ENCODE measurements at places on chromosomes 5 and 9.
A peak's percentile ranks its signal among the peaks of the same experiment; 100 is the strongest.

- no peak for DNase-seq
Measured at GRCh38 chr9:17637229-17637628, 58.4 kb downstream of the SH3GL2 start.

DNA sequence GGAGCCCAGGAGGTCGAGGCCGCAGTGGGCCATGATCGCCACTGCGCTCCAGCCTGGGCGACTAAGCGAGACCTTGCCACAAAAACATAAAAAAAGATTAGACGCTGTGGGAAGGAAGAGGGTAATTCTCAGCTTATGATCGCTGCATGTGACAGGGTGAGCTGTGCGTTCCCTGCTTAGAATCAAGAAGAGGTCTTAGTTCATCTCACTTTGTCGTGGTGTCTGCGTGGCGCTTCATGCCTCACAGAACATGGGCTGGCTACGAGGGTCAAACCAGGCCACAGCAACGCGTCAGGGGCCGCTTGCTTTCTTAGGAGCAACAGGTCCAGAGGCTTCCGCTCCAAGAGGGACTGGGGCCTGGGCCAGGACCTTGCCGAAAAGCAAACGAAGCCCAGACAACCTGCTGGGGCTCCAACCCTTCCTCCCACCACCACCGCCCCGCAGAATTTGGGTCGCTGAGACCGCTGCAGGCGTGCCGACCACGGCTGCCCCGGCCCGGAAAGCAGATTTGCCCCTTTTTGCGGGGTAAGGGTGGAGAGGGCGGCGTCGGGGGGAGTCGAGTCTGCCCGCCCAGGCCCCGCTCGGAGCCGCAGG, 10.0 kb upstream of the GRIN1 start:
- no peak for DNase-seq

- DNase-seq, result no peak
Measured at GRCh38 chr9:134399435-134400056, 73.3 kb downstream of the RXRA start.

- DNase-seq, result no peak
Measured at GRCh38 chr9:112434487-112434886, 52.1 kb upstream of the KIAA1958 start.

- no peak for DNase-seq
Measured at GRCh38 chr5:114726131-114726530, 364.3 kb downstream of the KCNN2 start.

DNA sequence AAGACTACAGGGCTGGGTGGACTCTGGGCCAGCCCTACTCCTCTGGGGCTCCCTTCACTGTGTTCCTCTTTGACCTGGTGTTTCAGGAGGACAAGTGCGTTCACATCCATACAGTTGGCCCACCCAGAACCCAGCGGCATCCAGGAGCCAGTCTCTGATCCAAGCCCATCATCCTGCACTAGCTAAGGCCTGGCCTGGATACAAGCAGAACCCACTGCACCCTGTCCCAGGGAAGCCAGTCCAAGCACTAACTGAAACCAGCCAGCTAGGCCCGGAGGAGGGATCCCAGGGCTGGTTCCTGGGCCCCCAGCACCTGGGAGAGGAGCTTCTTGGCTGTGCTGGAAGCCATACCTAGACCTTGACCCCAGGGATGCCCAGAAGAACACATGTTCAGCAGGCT, 4.1 kb upstream of the GBGT1 start:
- DNase-seq, result no peak

GRCh38 chr5:173757403-173758209, 130.5 kb upstream of the CPEB4 start:
- DNase-seq, result no peak

DNA sequence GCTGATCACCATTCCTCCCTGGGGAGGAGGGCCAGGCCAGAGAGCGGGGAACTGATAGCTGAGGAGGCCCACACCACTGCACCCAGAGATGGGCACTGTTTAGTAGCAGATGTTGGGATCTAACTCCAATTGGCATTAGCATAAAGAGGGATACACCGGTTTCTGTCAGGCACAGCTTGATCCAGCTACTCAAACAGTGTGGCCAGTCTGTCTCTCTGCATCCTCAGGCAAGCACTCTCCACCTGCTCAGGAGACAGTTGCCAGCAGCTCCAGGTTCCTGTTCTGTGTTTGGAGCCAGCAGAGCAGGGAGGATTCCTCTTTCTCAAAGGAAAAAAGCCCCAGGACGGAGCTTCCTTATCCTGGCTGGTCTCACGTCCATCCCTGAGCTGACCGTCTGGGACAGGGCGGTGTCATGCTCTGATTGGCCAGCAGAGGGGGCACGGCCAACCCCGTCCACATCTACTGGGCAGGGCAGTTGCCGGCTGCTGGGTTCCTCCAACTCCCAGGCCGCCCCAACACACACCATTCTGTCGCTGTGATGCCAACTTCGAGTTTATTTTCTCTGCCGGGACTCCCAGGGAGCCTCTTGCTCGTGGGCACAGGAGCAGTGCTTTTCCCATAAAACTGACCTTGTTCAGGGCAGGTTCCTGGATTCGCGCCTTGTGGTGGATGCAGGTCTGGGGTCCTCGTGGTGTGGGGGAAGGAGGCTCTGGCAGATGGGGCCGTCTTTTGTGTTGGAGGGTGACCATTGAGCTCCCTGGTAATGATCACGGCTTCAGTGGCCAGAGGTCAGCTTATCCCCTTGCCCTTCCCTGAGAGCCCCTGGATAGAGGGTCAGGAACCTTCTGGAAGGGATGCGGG, 47.9 kb downstream of the COL5A1 start:
- DNase-seq, result no peak

DNA sequence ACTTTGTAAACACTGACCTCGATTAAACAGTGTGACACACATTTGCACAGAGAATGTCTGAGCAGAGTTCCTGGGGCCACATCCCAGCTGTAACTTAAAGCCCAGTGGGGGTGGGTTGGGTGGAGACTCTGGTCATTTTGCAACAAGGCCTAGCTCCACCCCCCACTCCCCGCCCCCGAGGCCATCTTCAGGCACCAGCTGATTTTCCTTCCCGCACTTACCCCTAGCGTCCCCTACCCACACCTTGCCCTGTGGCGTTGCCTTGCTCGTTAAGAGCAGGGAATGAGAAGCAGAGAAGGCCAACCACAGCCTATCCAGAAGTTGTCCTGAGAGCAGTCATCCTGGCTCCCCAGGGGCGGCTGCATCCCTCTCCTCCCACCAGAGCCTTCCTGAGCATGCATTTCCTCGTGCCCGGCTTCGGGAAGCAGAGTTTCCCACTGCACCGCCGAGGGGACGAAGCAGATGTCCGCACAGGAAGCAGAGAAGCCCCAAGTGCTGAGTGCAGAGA, 101.7 kb upstream of the SARDH start:
- DNase-seq, result no peak

DNA sequence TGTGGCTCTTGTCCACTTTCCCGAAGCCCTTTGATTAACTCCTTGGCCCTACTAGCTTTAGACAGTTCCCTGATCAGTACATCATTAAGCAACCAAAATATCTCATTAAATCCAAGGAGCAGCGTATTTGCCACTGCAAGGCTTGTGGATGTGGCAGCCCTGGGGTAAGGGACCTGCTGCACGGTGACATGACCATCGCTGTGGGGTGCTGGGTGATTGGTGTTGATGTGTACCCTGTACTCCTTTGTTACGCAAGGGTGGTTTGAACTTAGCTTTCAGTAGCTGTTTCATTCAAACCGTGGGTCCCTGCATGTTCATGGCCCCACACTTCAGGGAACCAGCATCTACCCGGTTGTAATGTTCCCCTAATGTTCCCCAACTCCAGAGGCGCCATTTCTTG, 41.0 kb downstream of the OTULIN start:
- no peak for DNase-seq

DNA sequence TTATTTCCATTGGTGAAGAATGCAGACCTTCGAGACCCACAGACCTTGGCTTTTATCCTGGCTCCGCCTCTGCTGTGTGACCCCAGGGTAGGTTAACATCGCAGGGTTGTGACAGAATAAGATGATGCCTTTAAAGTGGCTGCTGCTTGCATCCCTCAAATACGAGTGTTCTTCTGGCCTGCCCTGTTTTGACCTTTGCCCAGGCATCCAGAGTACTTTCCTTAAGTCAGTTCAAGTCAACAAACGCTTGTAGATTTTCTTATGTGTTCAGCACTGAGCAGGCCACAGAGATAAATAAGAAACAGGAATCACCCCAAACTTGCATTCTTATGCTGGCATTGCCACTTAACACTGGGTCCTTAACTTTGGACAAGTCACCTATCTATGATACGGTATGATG, 50.2 kb downstream of the GPR21 start:
- no peak for DNase-seq

DNA sequence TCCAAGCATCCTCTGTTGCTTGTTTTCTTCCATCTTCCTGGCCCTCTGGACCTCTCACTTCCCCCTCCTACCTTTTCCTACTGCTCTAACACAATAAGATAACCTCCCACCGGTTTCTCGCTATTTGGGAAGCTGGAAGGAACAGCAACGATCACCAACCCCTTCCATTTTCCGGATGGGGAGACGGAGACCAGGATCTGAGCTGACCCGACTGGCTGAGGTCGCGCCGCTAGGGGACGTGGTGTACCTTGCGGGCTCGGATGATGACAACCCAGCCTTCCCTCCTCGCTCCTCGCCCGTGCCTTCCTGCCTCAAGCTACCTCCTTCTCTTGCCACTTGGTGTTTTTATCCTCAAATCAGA, 1.9 kb downstream of the LPAR1 start:
- no peak for DNase-seq

- DNase-seq, result peak; percentile 4
Measured at GRCh38 chr9:99296291-99296951, 74.3 kb downstream of the SEC61B start.

GRCh38 chr5:31066655-31067328, 126.7 kb upstream of the CDH6 start:
- no peak for DNase-seq

All from T-helper 9 cell (primary cell).